ENCODE measurements at places on chromosomes 7 and 10.

DNA sequence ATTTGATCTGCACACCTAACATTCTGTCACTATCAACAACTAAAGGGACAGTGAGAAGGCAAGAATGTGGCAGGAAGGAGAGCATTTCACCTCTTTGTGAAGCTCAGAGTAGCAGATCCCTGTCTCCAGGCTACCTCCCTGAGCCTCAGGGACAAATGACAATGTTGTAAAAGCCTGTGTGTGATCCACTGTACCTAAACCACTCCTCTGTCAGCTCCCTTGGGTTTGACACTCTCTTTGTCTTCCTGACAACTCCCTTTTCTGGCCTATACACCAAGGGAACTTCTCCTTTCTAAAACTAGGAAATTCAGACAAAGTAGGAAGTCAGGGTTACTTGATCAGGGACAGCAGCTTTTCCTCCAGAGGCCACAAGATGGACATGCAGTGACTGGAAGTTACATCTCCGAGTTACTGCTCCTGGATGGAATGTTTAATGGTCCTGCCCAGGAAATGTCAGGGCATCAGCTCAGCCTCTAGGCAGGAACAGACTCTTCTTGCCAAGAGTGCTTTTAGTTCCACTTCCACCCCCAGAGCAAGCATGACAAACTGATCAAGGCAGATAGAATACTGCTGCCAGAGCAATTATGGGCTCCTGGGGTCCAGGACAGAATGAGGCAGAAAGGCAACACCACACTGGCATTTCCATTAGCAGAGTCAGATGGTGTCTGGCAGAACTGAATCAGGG lies 1014.5 kb upstream of the LRRTM3 start:
- no peak for DNase-seq

GRCh38 chr7:77247206-77247850 lies 47.7 kb upstream of the FGL2 start:
- peak; percentile 58 for DNase-seq

GRCh38 chr7:30627026-30627425 lies 32.3 kb downstream of the GARS1 start:
- no peak for DNase-seq

DNA sequence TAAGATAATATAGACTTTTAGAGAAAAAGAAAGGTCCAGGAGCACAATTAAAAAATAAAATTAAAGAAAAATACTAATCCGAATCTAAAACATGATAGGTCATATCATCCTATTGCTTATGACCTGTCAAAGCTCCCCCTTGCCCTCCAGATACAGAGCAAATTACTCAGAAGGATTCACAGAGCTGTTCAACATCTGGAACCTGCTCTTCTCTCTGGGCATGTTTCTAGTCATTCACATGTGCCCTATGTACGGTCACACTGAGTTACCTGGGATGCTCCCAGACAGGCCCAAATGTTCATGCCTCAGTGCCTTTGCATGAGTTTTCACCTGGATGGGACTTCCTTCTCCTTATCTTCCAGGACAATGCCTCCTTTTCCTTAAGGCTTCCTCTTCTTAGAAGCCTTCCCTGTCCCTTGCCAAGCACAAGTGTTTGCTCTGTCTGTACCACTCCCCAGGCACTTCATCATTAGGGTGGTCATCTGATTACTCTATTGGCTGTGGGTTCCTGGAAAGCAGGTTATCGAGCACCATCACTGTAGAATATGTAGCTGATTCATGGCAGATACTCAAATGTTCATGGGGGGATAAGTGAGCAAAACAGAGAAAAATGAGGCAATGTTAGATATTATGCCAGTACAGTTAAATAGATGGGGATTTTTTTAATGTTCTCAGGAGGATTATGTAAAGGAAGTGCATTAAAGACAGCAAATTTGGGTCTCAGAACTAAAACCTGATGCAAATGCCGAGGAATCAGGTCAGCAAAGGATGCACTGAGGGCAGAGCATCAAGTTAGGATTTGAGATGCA lies 12.0 kb upstream of the AOAH start:
- no peak for DNase-seq

DNA sequence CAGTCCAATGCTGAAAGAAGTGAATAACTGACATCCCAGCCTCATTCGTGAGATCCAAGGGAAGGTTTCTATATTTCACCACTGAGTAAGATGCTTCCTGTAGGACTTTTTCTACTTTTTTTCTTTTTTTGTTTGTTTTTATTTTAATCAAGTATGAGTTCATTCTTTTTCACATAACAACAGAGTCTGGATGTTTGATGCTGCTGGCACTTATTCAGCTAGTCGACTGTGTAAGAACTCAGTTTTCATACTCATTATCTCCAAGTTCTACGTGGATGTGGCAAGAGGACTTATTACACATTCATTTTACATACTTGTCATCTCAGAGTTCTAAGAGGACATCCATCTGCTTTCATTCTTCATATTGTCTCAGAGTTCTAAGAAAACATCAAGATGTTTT lies 86.9 kb downstream of the CPXM2 start:
- DNase-seq: no peak

DNA sequence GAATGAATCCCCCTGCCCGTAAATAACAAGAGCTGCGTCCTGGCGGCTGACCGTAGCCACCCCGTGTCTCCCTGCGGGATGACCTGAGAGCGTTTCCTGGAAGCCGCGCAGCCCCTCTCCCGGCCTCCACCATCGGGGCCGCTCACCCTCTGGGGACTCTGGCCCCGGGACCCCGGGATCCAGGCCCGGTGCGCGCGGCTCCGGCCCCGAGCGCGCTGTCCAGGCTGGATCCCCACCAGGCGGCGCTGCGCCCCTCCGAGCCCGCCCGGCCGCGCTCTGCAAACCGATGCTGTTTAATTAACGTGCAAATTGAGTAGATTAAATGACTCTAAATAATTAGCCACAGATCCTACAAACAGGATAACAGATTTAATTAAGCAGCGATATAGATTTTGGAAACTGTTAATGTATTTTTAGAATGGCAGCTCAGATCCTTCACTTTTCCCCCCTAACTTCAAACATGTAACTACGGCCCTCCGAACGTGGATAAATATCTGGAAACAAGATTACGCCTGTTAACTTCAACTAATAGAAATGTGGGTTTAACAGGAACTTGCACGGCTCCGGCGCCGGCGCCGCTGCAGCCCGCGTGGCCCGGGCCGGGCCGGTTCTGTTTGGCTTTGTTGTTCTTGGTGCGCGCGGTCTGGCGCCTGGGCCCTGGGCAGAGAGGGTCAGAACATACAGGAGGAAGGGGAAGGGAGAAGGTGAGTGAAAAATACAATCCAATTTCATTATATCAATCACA lies 7.1 kb upstream of the UNCX start:
- DNase-seq: no peak

- no peak for DNase-seq
Observed at GRCh38 chr10:13016426-13016825, 14.9 kb upstream of the CCDC3 start.

DNA sequence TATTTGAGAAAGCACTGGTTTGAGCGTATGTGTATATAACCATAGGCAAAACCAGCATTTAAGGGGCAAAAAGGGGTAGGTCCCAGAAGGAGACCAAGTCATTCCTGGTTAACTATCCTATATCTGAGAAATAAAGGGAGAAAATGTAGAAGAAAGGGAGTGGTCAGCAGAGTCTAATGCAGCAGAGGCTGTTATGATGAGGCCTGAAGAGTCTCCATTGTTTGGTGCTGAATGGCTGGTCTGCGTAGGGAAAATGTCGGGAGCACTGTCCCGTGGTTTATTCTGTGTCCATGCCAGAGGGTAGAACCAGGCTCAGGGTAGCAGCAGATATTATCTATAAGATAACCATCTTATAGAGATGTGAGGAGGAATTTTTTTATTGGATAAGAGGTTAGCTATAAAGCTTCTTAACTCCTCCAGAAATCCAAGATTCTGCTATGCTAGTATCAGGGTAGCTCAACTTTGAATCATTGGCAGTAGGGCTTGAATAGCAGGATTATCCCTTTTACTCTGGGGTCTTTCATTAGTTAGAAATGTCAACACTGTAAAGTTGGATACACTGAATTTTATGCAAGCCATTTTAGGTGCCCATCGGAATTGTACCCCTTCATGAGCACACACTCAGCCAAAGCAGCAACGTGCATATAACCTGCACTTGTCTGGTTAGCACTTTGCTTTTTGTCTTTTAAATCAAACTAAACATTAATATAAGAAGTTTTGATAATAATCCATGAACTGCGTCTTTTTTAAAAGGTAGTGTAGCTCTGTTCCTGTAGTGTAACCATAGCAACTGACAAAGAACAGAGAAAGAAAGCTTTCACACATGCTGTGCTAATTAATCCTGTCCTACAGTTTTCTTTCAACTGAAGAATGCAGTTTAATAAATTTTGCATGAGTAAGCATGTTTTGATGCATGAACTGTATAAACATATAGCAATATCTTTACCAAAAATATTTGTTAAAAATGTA lies 312.0 kb upstream of the FZD1 start:
- no peak for DNase-seq

DNA sequence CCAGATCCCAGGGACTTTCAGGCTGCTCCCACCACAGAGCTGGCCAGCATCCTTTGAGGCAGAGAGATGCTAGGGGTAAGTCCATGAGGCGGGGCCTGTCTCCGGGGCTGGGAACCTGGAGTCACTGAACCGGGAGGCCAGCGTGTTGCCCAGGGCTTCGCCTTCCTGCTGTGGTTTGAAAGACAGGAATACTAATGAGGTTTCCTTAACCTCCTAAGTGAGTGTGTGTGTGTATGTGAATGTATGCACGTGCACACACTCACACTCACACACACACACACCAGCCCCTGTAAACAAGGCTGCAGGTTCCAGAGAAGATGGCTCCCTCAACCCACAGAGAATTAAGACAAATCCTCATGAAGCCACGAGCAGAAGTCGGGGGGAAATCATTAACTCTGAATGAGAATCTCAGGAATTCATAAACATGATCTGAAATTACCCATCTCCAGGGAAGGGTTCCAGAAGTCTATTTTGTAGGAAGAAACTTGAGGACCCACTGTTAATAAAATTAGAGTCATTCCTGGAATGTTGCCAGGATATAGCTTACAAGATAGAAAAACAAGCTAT lies 20.3 kb upstream of the PFKP start:
- DNase-seq: no peak

DNA sequence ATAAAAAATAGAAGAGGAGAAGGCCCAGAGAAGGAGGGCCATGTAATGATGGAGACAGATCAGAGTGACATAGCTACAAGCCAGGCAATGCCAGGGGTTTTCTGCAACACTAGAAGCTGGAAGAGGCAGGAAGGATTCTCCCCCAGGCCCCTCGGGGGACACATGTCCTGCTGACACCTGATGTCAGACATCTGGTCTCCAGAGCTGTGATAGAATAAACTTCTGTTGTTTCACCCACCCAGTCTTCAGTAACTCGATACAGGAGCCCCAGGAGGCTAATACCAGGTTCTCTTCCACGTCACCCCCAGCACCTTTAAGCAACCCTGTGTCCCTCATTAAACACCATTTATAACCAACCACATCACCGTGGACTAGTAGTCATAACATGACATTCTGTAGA lies 94.9 kb downstream of the TMEM130 start:
- DNase-seq: no peak

DNA sequence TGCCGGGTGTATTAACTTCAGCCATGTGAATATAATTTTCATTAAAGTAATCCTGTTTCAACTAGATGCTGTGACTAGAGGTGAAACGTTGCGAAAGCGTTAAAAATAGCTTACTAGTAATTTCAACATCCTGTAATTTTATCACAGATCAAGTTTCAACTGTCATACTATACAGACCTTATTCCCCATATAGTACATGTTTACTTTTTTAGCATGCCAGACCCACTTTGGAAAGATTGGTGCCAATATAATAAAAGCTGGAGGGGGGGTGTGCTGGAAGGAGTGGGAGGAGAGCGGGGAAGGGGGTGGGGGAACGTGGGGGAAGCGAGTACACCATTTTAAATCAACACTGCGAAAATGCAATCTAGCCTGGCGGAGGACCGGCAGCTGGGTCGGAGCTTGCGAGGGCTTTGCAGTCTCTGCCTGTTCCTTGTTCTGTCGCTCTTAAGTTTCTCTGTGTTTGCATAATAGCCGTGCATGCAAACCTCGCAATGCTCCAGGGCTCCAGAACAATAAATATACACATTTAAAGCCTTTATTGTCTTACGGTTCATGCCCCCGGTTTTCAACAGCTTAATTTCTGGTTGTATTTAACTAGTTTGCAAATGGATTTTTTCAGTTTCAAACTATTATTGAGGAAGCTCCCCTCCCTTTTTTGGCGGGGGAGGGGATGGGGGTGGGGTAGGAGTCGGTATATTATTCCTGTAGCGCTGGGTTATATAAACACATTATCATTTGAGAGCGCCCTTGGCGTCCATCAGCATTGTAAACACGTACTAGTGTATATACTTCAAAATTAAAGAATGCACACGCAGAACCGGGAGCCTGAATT lies 1.3 kb upstream of the ARID5B start:
- peak; percentile 57 for DNase-seq

DNA sequence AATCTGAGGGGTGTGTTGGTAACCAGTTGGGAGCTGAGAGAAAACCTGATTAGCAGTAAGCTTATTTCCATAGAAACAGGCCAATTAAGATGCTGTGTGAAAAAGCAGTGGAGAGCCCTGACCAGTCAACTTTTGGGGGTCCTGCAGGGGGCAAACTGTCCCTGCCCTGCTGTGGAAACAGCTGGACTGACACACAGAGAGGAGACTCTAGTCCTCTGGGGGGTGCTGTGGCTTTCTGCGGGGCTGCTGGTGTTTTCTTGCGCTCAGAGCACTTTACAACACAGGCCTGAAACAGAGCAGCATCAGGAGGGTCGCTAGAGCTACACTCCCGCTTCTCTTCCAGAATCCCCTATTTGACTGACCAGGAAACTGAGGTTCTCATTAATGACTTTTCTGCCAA lies 546.9 kb upstream of the GALNT17 start:
- no peak for DNase-seq

- no peak for DNase-seq
Observed at GRCh38 chr7:96244244-96244991, 77.5 kb downstream of the SLC25A13 start.

All from NCI-H2029 (cell line).